ENCODE measurements at places on chromosomes 3 and 15. TPM values are rescaled to one million over a fixed set of nuclear protein-coding genes. Genes with fewer than 3 reads are reported as not detected.

CORO2B gene
- total RNA-seq: not detected

IL5RA gene
- not detected for total RNA-seq

DNA sequence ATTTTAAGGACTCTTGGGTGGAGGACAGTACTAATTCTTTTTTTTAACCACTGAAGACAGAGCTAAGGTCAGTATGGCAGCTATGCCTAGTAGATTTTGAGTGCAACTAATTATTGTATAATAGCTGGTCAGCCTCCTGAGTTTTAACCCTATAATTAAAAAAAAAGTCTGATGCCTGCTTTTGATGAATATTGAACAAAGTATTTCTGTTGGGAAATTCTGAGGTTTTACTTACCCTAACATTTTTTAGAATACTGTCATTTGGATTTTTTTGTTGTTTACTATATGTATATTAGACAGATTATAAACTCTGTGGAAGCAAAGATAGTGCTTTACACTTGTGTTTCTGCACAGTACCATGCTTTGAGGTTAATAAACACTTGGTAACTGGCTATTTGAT, 20.8 kb downstream of the TCF12 start:
- no peak for DNase-seq

DNA sequence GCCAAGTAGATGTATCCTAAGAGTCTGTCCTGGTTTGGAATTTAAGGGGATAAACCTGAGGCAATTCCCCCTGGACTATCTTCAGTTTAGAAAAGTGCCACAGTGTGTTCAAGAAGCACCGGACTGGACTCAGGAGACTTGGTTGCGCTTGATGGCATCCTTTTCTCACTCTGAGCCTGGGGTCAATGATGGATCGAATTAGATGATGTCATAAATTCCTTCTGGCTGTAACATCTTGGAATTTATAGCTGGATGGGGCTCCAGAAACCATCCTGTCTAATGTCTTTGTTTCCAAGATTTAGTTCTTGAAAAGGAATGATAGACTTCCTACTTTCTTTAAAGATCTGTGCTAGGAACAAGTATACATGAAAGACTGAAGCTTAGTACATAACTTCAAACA, 280.6 kb downstream of the LPP start:
- DNase-seq: no peak

DNA sequence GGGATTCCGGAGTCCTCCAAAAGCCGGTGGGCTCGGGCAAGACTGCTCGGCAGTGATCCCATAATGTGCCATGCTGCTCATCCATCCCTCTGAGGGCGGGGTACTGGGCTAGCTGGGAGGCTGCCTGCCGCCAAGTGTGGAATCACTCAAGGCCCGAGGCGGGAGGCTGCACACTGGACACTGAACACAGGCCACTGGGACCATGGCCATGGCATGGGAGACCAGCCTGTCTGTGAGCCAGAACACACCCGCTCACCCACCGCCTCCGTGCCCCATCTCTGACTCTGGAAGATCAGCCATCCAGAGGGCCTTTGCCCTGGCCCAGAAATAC, 1.4 kb downstream of the C3orf22 start:
- DNase-seq: no peak

DNA sequence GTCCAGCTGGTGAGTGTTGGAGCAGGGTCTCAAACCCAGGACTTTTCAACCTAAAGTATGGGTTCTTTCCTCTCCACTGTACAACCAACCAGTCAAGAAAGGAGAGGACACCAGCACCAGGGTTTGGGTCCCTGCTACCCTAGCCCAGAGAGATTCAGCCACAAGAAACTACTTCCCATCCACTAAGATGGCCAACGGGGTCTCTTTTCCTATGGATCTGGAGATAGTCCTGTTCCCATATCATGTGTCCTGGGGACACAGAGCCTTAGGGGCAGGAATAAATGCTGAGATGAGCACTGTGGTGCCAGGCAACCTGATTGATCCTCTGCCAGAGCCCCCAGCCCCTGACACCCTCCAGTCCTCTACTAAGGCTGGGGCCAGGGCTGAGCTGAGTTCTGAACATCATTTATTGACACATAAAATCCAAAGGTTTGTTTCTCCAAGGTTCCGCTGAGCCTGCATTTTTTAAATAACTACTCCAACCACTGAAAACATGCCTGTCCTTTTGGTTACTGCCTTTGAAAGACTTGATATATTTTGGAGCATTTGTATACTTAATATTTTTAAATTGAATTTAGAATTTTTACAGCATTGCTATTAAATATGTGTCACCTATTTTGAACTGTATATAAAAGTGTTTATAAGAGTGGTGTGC, 26.0 kb downstream of the MRPL46 start:
- DNase-seq: no peak

- DNase-seq: no peak
Observed at GRCh38 chr3:122898298-122898697, 103.4 kb downstream of the SLC49A4 start.

GRCh38 chr3:40042752-40043443, 233.5 kb downstream of the MYRIP start:
- peak; percentile 19 for DNase-seq

DNA sequence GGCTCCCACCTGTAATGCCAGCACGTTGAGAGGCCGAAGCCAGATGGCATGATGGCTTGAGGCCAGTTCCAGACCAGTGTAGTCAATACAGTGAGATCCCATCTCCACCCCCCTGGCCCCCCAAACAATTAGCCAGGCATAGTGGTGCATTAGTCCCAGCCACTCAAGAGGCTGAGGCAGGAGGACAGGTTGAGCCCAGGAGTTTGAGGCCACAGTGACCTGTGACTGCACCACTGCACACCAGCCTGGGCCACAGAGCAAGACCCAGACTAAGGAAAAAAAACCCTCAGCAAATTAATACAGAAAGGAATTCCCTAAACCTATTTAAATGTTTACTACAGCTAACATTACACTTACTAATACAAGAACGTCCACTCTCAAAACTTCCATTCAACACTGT, 424.6 kb downstream of the SHQ1 start:
- no peak for DNase-seq

GRCh38 chr15:96474231-96474664, 143.7 kb downstream of the NR2F2 start:
- DNase-seq: no peak

Data from SK-MEL-5 (cell line).